Activated CD4-positive, alpha-beta memory T cell treated with anti-CD3 and anti-CD28 coated beads, Interleukin-2, amount 10 ng/mL, durations not matched to agents 7 days and 5 days (primary cell): ENCODE measurements at places on chromosomes 5 and 9.

DNA sequence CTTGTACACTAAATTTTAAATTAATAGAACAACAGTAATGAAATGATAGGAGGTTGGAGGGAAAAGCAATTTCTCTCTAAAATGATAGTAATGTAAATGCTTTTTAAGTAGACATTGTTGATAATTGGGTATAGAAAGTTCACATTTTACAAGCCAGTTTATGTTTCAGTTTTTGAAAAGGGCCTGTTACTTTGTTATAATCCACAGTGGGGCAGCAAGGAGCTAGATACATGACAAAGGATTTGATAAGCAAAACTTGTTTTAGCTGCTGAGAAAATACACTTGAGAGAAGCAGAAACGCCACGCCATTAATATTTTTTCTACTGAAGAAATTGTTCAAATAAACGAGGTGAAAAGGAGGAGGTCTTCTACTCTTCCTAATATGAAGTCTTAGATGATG, 30.2 kb downstream of the SREK1 start:
- DNase-seq: no peak

GRCh38 chr9:122904466-122904822, 715 bp downstream of the RC3H2 start:
- DNase-seq: peak; percentile 40

GRCh38 chr9:127835991-127836516, 18.4 kb downstream of the ENG start:
- no peak for DNase-seq

DNA sequence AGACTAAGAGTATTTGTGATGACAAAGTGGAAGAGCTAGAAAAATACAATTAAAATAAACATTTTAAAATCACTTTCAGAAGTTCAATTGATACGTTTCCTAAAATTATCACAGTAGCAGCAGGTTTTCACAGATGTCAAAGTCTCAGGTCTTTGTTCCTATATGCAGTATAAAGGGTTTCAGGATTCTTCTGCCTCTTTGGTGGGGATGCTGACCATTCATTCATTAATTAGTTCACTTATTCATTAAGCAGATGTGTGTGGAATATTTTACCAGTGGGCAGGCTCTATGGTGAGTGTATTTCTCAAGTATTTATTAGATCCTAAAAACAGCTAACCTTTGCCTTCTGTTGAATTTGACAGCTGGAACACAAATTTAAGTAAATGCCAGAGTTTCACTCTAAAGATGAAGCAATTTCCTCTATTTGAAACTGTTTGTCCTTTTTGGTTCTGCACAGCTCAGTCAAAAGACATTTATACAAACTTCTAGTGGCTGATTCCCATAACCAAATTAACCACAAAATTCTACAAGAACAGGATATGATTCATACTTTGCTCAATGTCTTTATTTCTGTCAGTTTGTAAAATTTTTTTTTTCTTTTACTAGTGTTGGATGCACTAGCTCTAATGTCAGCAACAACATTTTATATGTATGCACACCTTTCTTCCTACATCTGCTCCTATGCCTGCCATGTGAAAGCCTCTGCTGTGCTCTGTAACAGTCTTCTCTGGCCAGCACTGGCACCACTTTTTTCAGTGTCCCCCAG, 75.9 kb upstream of the PRR16 start:
- DNase-seq: no peak

GRCh38 chr5:155936520-155937406, 390.2 kb upstream of the SGCD start:
- DNase-seq: no peak

GRCh38 chr5:140303966-140304365, 1.1 kb upstream of the PFDN1 start:
- DNase-seq: no peak

GRCh38 chr9:133945314-133945975, 46.7 kb downstream of the VAV2 start:
- no peak for DNase-seq

- no peak for DNase-seq
These were observed 609.4 kb downstream of the SLCO4C1 start for GRCh38 chr5:101686536-101687157.

GRCh38 chr5:119721775-119722174, 92.4 kb downstream of the FAM170A start:
- DNase-seq: no peak

DNA sequence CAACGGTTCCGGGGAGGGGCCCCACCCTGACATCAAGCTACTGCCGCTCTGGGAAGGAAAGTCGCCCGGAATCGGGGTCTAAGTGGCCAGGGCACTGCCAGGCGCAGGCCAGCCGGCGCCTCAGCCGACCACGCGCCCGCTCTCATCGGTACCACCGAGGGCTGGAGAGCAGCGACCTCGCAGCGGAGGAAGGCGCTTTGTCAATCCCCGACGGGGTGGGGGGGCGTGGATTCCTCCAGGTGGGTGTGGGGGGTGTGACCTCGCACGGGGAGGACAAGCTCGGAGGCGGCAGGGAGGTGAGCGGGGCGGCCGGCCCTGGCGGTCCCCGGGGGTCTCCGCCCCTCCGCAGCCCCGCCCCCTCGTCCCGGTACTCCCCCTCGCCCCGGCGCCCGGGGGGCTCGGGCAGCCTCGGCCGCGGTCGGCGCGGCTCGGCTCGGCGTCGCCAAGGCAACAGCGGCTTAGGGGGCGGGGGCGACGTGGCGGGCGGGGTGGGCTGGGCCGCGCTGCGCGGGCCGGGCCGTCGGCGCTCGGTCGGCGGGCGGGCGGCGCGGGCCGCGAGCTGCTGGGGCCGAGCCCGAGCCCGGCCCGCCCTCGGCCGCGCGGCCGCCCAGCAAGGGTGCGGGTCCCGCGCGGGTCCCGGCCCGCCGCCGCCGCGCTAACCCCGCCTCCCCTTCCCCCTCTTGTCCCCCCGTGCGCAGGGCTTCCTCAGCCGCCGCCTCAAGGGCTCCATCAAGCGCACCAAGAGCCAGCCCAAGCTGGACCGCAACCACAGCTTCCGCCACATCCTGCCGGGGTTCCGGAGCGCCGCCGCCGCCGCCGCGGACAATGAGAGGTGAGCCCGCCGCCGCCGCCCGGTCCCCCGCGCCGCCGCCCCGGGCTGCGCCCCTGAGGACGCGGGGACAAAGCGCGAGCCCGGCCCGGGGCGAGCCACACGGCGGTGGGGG, 47.5 kb downstream of the DAB2IP start:
- peak; percentile 77 for DNase-seq

GRCh38 chr9:130866474-130866965, 30.1 kb downstream of the QRFP start:
- DNase-seq: peak; percentile 58
